Activated T-helper 1 cell treated with anti-CD3 and anti-CD28 coated beads, Interleukin-2, amount 50 U/mL, for 16 hours (primary cell): ENCODE measurements at places on chromosomes 5 and 9.

DNA sequence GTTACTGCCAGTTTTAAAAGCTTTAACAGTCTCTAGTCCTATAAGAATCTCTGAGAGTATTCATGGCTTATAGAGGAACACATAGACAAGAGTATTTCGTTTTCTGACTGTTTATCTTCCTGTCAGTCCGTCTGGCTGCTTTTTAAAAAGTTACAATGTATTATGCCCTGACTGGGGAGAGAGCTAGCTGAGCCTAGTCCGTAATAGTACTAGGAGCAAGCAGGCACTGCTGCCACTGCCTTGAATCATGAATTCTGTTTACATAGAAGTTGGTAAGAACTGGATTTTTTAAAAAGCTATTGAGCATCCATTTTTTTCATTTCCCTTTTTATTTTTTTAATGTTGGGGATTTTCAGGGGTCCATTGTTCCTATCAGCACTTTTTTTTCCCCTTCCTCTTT, 26.6 kb downstream of the XPA start:
- DNase-seq, result no peak

DNA sequence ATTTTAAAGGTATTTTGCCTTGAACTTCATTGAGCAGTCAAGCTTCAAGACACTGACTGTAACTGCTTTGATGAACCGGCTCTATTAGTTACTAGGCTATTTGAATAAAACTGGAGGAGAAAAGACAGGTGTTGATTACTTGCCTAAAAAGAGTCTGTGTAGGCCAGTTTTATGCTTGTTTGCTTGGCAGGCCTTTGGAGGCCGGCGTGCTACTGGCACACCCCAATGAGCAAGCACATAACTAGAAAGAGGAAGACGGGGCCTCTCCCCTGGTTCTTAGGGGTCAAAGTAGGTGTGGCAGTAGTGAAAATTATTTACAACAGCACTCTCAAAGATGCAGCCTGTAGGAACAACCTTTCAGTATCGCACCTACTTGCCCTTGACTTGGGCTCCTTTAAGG, 2.1 kb upstream of the ZFR start:
- DNase-seq, result no peak

DNA sequence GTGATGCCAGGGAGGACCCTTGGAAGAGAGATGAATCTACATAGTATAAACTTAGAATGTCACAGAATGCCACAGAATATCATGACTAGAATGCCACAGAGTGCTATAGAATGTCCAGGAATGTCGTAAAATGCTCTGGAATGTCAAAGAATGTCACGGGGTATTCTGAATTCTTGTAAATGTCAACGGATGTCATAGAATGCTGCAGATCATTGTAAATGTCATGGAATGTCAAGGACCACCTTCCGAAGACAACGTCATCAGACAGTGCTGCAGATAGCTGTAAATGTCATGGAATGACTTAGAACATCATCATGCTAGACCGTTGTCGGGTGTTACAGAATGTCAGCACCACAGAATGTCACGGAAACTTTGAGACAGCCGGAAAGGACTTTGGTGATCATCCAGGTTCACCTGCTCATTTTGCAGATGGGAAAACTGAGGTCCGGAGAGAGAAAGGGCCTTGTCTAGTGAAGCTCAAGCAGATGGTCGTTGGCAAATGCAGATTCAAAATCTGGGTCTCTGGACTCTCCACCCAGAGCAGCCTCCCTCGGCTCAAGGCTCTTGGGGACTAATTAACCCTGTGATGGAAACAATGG, 117.1 kb downstream of the LHX2 start:
- DNase-seq, result no peak

DNA sequence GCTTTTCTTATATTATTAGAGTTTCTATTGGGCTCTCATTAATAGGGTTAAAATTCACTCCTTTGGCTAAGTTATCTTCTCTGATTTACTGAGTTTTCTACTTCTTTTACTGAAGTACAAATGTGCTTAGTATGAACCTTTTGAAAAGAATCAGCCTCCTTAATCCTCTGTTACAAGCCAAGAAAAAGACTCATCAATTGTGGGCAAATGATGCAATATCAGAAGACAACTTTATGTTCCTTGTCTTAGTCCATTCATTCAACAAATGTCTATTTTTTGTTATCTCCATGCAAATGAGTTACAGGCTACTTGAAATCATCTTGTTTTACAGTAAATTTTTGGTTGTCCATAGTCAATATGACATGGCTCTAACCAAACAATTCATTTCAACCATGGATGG, 40.3 kb downstream of the SNCAIP start:
- no peak for DNase-seq

DNA sequence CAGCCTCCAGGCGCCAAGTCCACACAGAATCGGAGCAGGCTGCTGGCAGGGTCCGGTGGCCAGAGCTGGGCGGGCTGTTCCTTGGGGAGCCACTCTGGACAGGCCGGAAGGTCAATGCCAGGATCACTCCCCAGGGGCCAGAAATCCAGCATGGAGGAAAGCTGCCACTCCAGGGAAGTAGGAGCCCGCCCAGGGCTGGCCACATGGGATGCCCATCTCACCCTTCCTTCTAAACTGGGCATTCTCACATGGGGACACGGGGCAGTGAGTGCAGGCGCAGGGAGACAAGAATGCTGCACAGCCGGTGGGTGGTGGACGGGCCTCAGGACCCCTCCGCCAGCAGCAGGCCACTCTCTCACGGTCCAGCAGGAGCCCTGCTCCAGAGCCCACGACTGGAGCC, 58.2 kb downstream of the ADAMTS2 start:
- DNase-seq, result no peak

DNA sequence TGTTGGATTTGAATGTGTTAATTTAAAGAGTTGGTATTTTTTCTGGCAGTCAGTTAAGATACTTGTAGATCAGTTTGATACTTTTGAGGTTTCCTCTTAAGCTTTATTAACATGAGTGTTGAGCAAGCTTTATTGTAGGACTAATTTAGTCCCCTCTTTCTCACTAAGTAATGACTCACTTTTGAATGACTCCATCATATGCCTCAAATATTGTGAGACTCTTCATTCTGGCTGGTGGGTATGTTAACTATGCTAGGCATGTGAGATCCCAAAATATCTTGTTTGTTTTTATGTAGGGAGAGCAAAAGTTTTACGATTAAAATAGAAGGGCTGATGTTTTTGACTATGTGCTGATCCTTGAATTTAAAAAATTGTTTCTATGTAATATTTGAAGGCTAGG, 355.7 kb downstream of the IZUMO3 start:
- no peak for DNase-seq

GRCh38 chr9:908536-909205, 67.2 kb downstream of the DMRT1 start:
- DNase-seq, result no peak

GRCh38 chr5:172525996-172526360, 71.7 kb upstream of the SH3PXD2B start:
- no peak for DNase-seq

DNA sequence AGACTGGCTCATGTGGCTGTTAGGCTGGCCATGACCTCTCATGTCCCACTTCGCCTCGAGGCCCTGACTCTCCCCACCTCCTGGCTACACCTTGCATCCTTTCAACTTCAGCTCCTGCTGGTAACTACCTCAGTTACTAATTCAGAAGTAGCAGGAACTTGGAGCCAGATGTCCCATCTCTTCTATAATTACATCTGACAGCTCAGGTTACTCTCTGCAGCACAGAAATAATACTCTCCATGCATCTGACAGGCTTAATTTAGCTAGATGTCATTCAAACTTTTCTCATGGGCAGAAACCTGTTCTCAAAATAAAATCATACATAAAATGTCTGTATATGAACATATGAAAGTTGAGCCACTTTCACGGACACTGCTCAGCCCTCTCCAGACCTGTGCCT, 92.2 kb upstream of the IL33 start:
- DNase-seq, result no peak

GRCh38 chr5:67287510-67288268, 91.1 kb upstream of the CD180 start:
- no peak for DNase-seq

DNA sequence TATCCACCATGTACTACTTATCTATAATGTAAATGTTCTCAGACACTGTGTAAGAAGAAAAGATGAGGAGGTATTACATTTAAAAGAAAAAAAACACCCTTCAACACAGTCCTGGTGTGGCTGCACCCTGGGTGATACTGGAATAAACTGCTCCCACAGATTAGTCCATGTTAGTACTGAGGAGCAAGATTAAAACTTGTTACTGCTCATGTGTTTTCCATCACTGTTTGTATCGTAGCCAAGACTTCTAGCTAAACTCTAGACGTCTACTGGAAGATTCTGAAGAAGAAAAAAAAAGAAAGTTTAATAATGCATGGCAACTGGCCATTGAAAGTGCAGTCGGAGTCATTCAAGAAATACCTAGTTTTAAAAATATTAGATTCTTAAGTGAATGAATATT, at the start of gene ASPN:
ASPN (minus strand) TSS at position 178 of the 400 bp plus-strand sequence.
- no peak for DNase-seq

GRCh38 chr5:78985725-78986223, 664 bp upstream of the ARSB start:
- DNase-seq, result no peak

- no peak for DNase-seq
Measured at GRCh38 chr5:74801941-74802340, 34.9 kb downstream of the NSA2 start.

GRCh38 chr5:106755789-106756188, 914.9 kb downstream of the EFNA5 start:
- DNase-seq, result no peak

DNA sequence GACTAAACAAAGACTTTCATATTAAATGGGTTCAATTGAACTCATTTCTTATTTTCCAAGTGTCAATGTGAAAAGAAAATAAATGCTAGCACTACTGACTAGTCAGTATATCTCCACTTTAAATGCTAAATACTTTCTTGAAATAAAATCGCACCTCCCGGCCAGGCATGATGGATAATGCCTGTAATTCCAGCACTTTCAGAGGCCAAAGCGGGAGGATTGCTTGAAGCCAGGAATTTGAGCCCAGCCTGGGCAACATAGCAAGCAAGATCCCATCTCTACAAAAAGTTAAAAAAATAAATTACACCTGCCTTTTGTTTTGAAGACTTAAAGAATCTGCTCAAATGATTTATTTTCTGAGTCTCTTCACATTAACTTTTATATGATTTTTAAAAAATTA, 34.7 kb downstream of the WDR36 start:
- DNase-seq, result no peak

DNA sequence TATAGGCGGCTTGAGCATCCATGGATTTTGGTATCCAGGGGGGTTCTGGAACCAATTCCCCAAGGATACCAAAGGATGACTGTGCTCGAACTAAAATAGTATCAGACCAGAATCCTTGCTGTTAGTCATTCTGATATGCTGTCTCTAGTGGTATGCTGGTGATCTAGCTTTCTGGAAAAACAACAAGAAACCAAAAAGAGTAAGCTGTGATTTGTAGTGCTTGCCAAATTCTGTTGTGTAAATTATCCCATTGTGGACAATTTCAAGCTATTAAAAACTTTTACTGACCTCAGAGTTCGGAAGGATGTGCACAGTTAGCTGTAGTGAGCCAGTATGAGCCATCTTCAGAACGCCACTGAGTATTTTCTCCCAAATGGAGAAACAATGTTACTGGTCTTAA, 99.0 kb upstream of the FBN2 start:
- DNase-seq, result no peak

GRCh38 chr9:134185536-134186011, 21.2 kb upstream of the RNU6ATAC start:
- DNase-seq, result no peak

- no peak for DNase-seq
Measured at GRCh38 chr5:5103245-5103644, 36.9 kb upstream of the ADAMTS16 start.

DNA sequence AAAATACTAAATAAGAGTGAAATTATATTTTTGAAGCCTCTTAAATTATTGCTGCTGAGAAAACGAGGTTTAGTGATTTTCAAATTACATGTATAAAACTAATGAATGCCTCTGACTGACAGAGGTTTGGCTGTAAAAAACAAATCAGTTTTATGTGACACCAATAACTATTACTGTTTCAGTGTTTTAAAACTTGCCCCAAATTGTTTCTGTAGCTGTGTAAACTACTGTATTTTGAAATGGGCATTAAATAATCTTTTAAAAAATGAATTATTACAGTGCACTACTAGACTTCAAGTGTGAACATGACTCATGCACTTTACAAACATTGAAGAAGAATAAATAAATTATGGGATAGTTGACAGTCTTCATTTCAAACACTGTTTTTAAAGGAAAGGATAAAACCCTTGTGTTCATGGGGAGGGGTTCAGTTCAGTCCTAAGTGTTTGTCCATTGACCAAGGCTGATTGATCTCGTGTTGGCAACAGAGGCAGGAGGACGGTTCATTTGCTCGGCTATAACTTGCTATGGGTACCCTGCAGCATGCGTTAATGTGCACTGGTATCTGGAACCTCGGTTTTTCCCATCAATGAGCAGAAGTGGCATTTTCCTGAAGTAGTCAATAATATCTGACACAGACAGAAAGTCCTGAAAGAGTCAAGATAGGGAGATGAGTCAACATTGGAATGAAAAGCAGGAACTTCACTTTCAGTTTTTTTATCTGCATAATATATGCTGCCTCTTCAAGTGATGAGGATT, 15.6 kb downstream of the C5orf58 start:
- DNase-seq, result no peak

GRCh38 chr9:136292591-136293448, 11.1 kb downstream of the CCDC187 start:
- no peak for DNase-seq

DNA sequence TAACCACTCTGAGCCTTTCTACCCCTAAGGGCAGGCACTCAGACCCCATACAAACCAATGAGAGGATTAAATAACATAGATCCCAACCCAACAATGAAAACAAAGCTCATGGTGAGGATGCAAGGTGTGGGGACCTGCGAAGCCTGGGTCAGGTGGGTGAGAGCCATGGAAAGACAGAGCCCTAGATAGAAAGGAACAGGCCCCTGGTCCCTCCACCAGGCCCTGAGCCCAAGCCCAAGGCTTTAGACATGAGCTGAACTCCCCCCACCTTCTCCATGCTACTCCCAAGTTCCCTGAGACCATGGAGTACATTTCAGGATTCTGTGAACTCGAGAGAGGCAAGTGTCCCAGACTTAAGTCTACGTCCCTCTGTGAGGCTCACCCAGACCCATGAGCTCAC, 106.5 kb downstream of the SAXO1 start:
- no peak for DNase-seq

- no peak for DNase-seq
Measured at GRCh38 chr5:74266132-74266531, 374.4 kb downstream of the ENC1 start.
